ENCODE measurements at places on chromosomes 5 and 9.

GRCh38 chr5:73642344-73642743 lies 16.3 kb downstream of the ARHGEF28 start:
- no peak for DNase-seq

DNA sequence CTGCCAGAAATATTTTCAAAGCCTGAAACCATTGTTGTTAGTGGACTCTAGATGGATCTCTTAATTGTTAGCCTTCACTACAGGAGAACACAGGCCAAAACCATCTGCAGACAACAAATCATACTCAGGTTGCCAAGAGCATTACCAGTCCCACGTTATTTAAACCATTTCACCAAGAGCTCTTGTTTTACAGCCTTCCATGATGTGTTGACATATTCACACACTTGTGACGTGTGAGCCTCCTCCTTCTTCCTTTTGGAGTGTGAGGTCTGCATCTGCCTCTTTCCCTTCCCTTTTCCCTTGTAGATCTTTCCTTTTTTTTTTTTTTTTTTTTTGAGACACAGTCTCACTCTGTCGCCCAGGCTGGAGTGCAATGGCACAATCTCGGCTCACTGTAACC lies 279.0 kb downstream of the AUH start:
- DNase-seq, result peak; percentile 65

- DNase-seq, result peak; percentile 90
These were observed 4.3 kb downstream of the LCP2 start for GRCh38 chr5:170293273-170293672.

DNA sequence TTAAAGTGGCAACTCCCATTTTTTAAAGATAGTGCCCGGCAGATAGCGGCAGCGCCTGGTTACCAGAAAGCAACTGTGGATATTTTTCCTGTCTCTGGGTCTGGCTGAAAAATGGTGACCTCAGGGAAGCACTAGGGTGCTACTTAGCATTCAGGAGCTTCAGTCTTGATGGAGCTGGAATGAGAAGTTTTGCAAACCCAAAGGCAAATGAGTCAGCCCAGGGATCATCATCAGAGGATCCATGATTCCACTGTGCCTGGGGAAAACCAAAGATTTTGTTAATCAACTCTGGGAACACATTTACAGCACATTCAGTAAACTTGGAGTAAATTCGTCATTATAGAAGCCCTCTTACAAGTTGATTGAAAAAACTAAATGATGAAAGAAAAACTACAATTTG lies 26.7 kb downstream of the F2R start:
- no peak for DNase-seq

GRCh38 chr5:140548791-140549190 lies 1.3 kb downstream of the EIF4EBP3 start:
- no peak for DNase-seq

DNA sequence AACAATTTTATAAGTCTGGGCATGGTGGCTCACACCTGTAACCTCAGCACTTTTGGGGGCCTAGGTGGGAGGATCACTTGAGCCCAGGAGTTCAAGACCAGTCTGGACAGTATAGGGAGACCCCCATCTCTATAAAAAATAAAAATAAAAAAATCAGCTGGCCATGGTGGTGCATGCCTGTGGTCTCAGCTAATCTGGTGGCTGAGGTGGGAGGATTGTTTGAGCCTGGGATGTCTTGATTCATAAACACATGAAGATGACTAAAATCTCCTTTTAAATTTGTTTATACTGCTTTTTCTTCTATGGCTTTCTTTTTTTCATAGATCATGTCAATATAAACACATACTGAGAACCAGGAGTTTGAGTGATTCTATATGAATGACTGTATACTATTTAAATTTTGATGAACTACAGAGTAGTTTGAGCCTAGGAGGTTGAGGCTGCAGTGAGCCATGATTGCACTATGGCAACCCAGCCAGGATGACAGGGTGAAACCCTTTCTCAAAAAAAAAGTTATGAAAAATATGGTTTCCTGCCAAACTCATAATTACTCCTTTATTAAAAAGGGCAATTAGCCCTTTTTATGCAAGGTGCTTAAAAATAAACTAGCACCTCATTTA lies 14.2 kb downstream of the RIC1 start:
- no peak for DNase-seq

DNA sequence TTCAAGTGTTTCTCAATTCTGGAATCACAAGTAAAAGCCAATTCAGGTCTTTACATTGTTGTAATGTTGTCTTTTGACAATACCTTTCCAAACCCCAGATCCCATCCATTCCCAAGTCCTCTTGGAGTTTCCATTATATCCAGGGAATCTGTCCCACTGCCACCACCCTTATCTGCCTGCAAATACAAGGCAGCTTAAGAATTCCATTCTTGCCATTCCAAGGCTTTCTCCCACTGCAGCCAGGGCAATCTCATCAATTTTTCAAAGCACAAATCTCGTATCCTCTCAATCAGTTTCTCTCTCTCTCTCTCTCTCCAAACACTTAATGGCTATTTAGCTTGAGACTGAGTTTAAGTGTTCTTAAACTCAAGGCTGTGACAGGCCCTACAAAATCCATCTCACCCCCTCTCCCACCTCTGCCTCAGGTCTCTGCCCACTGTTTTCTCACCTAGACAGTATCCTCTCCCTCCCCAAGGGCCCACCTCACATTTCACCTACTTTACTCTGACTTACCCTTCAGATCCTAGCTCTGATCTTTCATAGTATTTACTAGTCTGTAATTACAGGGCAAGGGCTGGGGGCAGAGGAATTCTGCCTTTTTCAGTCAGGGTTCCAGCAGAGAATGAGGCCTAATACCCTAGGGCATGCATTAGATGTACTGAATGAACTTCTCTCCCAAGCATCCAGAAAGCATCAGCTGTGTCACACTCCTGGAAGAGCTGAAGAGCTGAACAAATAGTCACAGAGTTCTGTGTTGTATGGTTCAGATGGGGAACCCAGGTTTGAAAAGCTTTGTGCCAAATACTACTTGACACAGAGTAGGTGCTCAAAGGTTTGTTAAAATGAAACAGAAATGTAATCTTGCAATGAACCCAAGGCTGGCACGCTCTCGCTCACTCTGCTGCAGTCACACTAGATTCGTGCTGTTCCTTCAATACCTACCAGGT lies 46.0 kb downstream of the RAPGEF1 start:
- DNase-seq, result no peak

- no peak for DNase-seq
These were observed 34.2 kb downstream of the HTR4 start for GRCh38 chr5:148620091-148620490.

DNA sequence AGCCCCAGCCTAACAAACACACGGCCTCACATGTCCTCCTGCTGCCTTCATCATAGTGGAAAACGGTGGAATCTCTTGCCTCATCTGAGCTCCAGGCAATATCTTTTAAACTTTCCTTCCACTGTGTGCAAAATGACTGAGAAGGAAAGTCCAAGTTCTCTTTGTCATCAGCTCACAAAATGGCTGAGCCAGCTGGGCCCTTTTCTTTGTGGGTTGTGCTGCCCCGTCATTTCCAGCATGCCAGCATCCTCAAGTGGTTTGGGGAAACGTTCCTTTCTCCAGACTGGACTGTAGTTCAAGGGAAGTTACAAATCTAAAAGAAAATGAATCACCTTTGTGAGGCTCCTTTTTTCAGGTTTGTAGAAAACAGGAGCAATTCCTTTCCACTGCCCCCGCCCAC lies 171.1 kb upstream of the FSTL4 start:
- DNase-seq, result no peak

DNA sequence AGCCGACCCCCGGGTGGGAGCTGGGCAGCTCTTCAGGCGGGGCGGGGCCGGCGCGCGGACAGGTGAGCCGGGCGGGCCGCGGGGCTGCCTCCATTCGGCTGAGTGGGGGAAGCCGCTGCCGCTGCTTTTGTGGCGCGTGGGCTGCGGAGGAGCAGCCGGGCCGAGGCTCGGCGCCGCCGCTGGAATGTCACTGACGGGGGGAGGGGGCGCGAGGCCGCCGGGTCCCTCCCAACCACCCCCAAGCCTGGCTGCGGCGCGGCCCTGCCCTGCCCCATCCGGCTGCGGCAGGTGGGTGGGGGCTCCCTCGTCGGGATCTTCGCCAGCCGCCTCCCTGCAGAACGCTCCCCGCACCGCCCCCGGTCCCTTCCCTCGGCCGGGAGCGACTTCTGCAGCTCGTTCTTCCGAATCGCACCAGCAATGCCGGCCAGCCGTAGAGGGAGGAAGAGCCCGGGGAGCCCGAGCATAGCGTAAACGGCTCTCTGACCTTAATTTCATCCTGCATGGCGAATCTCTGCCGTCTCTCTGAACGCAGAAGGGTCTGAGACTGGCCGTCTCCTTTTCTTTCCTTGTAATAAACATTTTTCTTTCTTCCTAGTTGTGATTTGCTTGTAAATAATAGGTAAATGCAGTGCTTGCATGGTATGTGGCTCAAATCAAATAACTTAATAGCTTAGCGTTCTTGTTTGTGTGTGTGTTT lies 505 bp downstream of the SPTAN1 start:
- DNase-seq, result peak; percentile 71

GRCh38 chr9:98974994-98975712 lies 31.4 kb downstream of the COL15A1 start:
- peak; percentile 86 for DNase-seq

GRCh38 chr5:96812851-96813250 lies 5.1 kb upstream of the ERAP1 start:
- no peak for DNase-seq

DNA sequence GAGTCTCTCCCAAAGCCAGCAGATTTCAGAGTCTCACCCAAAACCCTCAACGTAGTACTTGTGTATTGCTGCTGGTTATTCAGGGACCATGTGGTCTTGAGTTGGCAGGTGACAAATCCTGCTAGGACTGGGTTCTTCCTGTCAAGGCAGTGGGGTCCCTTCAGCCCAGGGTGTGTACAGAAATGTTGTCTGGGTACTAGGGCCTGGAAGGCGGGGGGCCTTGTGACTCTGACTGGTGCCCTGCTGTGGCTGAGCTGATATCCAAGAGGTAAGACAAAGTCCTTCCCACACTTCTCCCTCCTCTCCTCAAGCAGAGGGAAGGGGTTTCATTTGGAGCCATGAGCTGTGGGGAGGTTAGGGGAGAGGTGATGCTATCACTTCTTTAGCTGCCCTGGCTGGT lies 58.8 kb downstream of the GABRA6 start:
- no peak for DNase-seq

DNA sequence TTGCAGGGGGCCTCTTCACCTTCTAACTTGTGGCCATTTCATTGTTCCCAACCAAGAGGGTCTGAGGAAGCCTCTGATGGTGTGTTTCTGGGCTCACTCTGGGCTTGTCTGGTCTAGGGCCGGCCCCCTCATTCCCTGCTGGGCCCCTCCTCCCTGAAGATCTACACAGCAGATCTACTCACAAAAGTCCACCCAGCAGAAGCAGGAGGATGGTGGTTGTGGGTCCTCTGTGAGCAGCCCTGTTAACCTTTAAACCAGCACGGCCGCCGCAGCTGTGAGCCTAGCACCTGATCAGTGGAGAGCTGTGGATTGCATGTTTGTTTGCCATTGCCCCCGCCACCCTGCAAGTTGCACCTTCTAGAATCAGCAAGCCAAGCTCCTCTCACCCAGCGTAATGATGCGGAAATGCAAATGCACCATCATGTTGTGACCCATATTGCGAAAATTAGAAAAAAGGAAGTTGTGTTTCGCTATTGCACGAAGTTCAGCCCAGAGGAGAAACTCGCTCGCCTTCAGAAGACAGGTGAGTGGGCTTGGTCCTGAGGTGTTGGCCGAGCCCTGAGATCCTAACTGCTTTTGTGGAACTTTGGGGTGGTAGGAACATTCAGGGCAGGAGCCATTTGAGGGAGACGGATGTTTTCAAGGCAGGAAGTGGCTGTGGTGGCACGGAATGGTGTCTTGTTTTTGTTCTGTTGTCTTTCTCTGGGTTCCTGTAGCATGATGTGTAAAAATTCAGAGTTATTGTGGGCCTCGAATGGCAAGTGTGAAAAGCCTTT lies 16.7 kb downstream of the FGD3 start:
- DNase-seq, result peak; percentile 78

GRCh38 chr9:133945977-133946753 lies 46.0 kb downstream of the VAV2 start:
- DNase-seq, result no peak

DNA sequence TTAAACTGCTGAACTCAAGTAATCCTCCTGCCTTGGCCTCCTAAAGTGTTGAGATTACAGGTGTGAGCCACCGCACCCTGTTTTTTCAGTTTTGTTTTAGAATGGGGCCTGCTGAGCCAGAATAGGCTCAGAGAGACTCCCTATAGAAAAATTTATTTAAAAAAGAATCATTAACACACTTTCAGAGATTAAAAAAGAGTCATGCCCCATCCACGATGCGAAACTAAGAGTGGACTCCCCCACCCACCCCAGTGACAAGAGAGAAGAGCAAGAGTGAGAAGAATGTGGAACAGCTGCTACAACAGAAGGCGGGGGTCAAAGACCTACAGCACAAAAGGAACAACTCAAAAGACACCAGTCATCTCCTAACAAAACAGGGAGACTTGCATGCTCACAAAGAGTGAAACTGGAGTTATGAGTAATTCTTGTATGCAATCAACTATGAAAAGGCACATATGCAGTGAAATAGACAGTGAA lies 47.2 kb downstream of the GLDC start:
- DNase-seq, result no peak

DNA sequence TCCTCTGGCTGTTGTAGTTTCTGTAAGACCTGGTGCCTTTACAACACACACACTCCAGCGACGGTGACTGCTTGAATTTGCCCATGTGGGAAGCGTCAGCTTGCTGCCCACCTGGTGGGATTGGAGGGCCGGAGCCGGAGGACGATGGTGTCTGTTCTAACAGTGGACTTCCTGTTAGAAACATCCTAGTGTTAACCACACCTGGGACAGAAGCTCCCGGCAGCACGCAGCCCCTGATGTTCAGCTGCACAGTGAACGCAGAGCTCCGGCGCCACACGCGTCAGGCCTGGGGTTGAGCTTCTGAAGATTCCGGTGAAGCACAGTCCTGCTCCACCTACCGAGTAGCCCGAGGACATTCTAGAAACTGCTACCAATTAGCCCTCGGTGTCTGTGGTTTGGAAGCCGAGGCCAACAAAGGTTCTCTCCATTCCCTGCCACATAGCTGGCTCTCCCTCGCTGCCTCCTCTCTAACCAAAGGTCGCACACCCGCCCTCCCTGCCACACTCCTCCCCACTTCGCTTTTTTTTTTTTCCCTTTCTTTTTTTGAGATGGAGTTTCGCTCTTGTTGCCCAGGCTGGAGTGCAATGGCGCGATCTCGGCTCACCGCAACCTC lies 14.4 kb downstream of the PMPCA start:
- no peak for DNase-seq

- DNase-seq, result no peak
These were observed 28.5 kb upstream of the HMCN2 start for GRCh38 chr9:130237076-130237475.

- no peak for DNase-seq
These were observed 92.3 kb downstream of the PTCD2 start for GRCh38 chr5:72412283-72413055.

GRCh38 chr9:27539479-27540441 lies 10.1 kb upstream of the MOB3B start:
- DNase-seq, result no peak

GRCh38 chr9:117873664-117874063 lies 169.5 kb downstream of the TLR4 start:
- DNase-seq, result peak; percentile 65
